MCF 10A (cell line): ENCODE measurements at places on chromosomes 12 and 14.

- DNase-seq: no peak
These were observed 240.4 kb upstream of the MGAT4C start for GRCh38 chr12:86496595-86496994.

- DNase-seq: no peak
These were observed 127.1 kb downstream of the FIGNL2 start for GRCh38 chr12:51721282-51721940.

GRCh38 chr12:49587174-49587908 lies 18.1 kb downstream of the FAM186B start:
- DNase-seq: no peak

DNA sequence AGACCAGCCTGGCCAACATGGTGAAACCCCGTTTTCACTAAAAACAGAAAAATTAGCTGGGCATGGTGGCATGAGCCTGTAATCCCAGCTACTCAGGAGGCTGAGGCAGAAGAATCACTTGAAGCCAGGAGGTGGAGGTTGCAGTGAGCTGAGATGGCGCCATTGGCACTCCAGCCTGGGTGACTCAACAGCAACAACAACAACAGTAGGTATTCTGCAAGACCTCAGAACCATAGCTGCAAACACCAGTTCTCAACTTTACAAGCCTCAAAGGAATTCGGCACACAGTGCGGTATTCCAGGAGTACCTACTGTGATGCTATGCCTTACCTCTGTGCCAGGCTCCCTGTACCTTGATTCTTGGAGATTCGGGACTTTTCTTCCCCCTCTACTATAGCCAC lies 15.8 kb downstream of the FOXN3 start:
- peak; percentile 40 for DNase-seq

- no peak for DNase-seq
These were observed 80.7 kb downstream of the CMAS start for GRCh38 chr12:22126758-22127157.

DNA sequence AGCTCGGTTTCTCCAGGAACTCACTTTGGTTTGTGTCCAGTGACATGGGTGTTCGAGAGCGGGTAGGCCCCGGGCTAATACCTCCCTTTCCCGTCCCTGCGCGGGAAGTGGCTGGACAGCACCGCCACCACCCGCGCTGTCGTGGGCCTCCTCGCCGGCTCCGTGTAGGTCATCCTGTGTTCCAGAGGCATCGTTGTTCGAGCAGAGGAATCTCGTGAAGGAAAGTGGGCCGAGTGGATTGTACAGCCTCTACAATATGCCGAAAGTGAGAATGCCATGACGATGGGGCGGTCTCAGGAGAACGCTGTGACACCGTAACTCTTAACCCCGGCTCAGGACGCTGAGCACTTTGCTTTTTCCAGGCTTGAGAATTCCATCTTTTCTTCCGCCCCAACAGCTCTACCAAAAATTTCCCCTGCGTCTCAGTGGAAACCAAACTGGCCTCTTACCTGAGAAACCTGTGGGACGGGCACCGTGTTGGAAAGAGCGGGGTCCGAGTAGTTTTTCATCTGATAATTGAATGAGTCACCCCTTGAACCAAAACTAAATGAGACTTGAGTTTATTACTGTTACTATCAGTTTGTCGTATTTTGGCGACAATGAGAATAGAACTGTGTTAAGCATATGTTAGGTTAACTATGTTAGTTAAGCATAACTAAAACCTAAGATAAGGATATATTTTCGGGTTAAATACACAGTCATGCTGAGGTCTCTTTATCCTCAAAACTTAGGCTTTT lies 510 bp downstream of the EIF2S1 start:
- no peak for DNase-seq

- DNase-seq: no peak
These were observed 34.2 kb downstream of the ZC3H14 start for GRCh38 chr14:88597038-88597437.

- no peak for DNase-seq
These were observed 6.2 kb downstream of the P2RX4 start for GRCh38 chr12:121216102-121216501.

- no peak for DNase-seq
These were observed 10.1 kb downstream of the IL23A start for GRCh38 chr12:56348776-56349175.

GRCh38 chr12:60106214-60106613 lies 510.4 kb downstream of the SLC16A7 start:
- DNase-seq: peak; percentile 17

DNA sequence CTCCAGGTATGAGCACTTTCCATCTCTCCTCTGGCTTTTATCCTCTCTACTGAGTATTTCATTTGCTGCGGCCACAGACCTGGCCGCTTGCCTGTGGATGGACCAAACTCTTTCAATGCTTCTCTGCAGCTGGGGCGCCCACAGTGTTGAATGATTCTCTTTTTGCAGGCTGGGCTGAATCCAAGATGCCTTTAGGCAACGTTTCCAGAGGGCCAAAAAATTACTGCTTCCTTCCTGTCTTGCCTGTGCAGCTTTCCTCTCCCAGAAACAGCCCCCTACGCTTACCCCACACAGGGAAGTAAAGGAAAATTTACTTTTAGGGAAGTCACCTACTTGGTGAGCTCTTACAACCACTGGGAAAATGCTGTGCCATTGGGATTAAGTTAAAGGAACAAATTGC lies 55.6 kb upstream of the JDP2 start:
- DNase-seq: no peak

GRCh38 chr14:52125885-52126284 lies 57.0 kb upstream of the NID2 start:
- no peak for DNase-seq

DNA sequence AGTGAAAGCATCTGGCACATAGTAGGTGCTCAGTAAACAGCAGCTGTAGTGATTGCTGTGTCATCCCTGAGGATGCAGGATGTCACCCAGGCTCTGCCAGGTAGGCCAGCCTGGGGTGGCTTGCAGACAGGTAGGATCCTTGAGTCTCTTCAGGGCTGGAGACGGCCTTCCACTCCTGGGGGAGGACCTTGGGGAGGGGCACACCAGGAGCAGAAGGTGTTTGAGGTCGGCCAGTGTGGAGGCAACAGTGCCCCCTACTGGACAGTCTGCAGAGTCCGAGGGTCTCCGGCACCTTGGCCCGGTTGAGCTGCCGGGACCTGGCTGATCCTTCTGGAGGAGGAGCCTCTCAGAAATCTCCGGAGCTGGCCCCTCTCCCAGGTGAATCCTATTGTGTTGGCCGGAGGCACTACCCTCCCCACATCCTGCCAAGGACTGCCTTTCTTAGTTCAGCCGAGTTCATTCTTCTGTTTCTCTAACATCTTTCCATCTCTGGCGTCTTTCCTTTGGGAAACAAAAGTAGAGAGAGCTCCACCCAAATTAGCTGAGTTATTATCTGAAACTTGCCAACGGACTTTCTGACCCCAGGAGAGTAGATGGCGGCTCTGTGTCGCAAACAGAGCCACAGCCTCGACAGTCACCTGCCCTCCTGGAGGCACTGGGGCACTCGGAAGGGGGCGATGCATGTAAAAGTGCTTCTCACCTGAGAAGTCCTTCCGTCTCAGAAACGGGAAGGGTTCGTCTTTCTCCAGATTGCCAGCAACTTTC lies 41.8 kb upstream of the CLMN start:
- DNase-seq: peak; percentile 72

DNA sequence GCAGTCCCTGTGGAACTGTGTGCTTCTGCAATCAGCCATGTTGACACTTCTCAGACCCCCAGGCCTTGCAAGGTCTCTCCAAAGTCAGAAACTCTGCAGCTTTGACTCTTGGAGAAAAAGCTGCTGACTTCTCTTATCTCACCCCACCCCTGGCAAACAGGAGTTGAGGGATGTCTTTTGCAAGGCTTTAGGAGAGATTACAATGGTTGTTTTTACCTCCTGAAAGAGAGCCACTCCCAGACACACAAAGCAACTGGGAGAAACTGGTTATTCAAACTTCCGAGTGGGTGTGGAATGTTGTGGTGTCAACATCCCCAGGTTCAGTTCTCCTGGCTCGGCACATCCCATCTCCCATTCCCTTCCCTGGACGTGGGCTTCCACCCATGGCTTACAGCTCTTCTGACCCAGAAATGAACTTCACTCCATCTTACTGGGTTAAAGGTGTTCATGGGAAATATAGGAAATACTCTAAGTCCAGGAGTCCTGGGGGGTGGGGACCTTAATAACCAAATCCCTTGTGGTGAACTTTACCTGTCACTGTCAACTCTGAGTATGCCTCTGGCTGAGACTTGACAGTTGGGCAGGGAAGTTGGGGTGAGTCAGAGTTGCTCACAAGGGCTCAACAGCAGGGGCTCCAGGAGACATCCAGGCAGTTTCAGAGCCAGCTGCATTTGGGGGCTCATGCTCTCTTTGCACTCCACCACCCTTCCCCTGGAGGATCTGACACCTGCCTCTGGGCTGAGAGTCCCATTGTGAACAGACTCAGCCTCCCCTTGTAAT lies 41.9 kb downstream of the CCDC177 start:
- DNase-seq: peak; percentile 20

DNA sequence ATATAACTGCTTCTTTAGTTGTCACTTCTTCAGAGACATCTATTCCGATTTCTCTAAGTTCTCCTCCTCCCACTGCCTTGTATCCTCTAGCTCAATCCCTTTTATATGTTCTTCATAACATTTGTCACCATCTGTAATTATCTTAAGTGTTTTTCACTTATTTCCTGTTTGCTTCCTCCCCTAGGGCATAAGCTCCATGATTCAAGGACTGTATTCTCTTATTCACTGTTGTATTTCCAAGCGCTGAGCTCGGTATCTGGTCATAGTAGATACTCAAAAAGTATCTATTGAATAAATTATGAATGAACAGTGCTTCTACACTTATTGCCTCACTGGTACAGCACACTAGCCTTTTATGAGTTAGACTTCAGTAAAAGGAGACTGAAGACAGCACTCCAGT lies 109.0 kb upstream of the TMPO start:
- DNase-seq: no peak

DNA sequence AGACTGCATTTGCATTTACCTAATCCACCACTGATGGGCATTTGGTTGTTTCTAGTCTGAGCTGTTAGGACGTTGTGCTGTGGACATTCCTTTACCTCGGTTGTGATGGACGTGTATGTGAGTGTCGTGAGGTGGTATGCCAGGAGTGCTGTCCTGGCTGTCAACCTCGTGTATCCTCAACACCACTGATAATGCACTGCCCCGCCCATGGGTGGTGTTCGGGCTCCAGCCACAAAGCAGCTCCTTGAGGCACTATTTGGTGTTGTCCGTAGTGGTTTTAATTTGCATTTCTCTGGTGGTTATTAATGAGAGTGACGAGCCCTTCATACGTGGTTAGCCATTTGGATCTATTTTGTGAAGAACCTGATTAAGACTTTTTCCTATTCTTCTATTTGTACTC lies 87.6 kb downstream of the PPP2R5C start:
- no peak for DNase-seq

DNA sequence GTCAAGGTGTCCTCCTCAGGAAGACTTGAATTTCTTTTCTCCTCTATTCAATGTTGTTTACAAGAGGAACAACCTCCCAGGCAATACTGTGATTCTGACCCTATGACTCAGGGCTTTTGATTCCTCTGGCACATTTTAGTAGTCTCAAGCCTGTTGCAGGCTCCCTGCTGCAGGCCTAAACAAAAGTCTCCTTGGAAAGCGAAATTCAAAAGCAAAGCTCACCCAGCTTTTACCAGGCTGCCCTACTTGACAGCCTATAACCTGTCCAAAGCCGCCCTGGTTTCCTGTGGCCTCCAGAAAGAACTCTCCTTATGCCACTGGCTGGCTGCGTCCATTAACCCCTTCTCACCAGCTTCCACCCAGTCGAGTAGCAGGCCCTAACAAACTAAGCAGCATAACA lies 11.6 kb downstream of the FGD6 start:
- DNase-seq: peak; percentile 88

DNA sequence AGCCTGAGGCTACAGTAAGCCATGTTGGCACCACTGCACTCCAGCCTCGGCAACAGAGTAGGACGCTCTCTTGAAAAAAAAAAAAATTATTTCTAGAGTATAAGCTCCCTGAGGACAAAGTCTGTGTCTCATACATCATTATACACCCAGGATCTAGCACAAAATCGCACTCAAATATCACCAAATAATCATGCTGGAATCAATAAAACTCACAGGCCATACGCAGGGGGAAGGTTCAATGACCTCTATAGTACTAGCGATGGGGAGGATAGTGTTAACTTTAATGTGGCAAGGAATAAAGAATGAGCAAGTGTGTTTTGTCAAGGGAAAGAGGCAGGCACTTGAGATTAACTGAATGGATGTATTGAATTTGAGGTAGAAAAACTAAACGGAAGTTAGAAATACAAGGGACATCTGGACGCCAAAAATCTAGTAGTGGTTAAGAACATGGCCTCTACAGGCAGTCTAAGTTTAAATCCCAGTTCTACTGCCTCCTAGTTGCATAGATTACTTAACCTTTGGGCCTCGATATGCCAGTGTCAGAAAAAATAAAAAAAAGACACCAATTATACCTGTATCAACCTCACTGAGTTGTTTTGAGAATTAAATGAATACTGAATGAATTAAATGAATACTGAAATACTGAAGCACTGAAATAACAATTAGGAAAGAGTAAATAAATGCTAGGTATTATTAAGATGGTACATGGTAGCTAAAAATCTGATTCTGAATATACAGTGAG lies 4.4 kb upstream of the AP4S1 start:
- DNase-seq: no peak

DNA sequence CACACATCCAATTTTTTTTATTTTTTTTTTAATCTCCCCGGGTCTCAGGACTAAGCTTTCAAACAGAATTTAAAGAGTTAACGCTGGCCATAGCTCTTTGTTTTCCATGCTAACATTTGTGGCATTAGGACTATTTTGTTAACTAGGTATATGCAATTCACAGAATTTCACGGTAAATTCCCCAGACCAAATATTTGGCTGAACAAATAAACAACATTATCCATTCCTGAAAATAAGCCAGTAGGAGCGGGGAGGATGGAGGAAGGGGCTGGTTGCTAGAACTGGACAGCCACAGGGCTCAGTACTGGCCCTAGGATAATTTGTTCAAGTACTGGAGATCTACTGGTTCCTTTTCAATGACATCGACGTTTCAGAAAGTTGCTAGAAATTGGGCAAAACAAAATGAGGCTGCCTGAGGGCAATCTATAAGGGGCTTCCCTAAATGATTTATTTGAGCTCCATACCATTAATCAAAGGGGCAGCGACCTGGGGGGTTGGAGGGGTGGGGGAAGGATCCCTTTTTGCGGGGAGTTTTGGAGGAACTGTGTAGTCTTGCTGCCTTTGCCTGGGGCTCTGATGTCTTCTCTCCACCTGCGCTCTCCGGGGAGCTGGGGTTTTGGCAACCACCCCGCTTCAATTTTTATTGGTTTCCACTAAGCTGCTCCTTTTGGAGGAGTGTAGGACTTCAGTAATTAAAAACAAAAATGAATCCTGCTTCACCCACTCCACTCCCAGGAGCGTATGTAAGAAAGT lies 9.0 kb downstream of the BMP4 start:
- DNase-seq: no peak

GRCh38 chr12:71005166-71005565 lies 84.6 kb upstream of the PTPRR start:
- no peak for DNase-seq
